Naive B cell (primary cell): ENCODE measurements at places on chromosomes 11 and 22.

- no peak for DNase-seq
Observed at GRCh38 chr11:83722392-83723119, 436.4 kb upstream of the CCDC90B start.

- no peak for DNase-seq
Observed at GRCh38 chr22:25930083-25930482, 188.1 kb downstream of the MYO18B start.

GRCh38 chr11:10590218-10590915 lies 21.9 kb upstream of the LYVE1 start:
- no peak for DNase-seq

DNA sequence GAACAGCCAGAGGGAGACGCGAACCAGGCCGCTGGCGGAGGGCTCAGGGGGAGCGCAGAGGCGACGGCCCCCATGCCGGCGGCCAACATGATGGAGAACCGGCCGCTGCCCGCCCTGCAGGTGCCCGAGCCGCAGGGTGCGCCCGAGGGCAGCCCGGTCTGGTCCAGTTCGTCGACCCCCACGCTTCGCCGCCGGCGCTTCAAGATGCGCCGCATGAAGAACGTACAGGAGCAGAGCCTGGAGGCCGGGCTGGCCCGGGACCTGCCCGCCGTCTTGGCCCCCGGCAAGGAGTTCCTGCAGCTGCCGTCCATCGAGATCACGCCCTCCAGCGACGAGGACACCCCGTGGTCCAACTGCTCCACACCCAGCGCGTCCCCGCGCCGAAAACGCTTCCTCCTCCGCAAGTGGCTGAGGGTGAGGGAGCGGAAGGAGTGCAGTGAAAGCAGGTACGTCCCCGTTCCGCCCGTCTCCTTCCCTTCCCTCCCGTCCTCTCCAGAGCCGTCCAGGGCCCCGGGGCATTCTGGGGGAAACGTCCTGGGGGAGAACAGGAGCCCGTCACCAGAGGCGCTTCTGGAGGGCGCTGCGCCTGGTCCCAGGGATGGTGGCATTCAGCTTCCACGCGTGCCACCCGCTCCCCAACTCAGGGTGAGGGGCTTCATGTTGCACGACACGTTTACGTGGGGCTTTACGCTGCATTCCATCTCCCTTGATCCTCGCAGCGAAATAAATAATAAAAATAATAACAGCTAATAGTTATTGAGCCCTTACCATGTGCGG lies 840 bp downstream of the GRAMD1B start:
- DNase-seq, result peak; percentile 7

GRCh38 chr11:15228331-15228849 lies 113.7 kb downstream of the INSC start:
- no peak for DNase-seq

GRCh38 chr22:38987171-38987895 lies 5.2 kb downstream of the APOBEC3B start:
- DNase-seq, result no peak

DNA sequence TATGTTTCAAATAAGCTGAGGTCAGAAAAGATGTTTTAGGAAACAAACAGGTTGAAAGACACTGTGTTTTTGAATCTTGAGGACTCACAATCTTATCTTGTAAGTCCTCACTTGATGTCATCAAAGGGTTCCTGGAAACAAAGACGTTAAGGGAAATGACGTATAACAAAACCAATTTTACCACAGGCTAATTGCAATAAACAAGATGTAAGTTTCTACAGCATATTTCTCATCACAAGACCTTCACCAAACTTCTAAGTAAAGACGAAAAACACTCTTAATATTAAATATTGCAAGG lies 433.5 kb upstream of the FAT3 start:
- DNase-seq, result no peak

DNA sequence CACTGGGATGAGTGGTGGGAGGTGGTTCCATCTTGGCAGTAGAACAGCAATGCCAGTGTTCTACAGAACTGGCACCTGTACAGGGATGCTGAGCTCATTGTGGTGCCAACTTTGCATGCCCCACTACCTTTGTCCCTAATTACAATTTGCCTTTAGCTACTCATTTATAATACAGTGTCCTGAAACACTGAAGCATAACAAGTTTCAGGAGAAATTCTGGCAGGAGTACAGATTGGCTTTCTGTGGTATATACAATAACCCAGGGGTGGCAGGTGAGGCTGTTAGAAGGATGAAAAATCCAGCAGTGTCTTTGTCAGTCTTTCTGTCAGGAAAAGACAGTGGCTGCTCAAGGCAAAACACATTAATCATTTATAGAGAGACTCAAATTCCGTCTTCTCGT lies 240.3 kb downstream of the FAM76B start:
- no peak for DNase-seq

DNA sequence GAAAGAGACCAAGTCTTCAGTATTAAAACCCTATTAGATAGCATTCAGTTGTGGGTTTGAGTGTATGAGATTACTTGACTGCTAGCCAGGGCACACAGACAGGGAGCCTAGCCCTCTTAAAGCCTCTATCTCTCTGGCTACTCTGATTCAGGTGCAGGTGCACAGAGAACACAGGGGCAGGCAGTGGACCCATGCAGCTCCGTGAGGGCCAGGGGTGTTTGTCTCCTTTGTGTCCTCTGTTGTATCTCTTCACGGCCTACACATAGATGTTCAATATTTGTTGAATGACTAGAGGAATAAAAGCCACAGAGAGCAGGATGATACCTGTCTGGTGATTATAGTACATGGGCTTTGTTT lies 21.5 kb upstream of the AIFM3 start:
- no peak for DNase-seq

DNA sequence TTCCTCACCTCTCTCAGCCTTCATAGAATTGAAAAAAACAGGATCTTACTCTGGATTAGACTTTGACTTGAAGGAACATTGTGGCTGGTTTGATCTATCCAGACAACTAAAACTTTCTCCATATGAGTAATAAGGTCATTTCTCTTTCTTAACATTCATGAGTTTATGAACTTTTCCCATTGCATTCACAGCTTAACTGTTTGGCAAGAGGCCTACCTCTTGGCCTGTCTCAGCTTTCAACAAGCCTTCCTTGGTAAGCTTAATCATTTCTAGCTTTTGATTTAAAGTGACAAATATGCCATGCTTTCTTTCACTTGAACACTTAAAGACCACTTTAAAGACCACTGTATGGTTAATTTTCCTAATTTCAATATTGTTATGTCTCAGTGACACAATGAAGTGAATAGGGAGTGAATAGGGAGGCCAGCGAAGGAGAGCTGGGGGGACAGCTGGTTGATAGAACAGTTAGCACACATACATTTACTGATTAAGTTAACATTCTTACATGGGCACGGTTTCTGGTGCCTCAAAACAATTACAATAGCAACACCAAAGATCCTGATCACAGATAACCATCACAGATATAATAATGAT lies 17.0 kb downstream of the IMMP1L start:
- DNase-seq, result no peak

DNA sequence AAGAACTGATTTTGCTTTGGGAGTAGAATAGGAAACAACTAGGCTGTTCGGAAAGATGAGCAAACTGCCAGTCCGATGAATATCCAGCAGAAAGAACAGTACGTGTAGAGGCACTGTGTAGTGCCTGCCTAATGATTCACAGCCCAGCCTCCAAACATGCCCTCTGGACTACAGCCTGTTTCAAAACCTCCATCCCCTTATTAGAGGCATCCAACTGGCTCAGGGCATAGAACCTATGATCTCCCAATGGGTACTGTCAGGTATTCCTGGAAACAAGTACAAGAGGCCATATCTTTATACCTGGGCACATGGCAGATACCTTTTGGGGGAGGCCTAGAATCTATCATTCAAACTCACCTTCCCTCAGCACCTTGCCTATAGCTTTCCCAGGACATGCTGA lies 4.9 kb downstream of the RRP8 start:
- no peak for DNase-seq

DNA sequence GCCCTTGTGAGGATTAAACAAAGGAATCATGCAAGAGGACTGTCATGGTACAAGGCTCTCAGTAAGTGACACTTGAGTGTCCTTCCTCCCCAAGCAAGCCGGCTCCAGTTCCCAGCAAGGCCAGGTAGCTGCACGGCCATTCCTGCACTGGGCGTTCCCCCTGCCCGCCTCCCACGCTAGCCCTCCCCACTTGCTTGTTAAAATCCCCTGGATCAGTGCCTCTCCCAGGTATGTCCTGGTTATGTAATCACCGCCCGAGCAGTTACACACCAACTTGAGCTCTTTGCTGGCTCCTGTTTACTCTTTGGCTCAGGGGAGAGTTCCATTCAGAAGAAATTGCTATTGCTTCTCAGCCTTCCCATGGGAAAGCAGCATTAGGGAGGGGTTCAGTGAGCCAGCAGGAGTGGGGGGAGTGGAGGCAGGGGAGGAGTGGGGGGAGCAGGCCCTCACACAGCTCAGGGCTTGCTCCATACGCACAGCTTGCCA lies 19.4 kb upstream of the MYEOV start:
- DNase-seq, result no peak

- no peak for DNase-seq
Observed at GRCh38 chr11:68929706-68930570, 26.2 kb downstream of the IGHMBP2 start.

- no peak for DNase-seq
Observed at GRCh38 chr11:65918211-65919140, at the start of gene C11orf68. Gene C11orf68, minus strand, starts transcription at chr11:65919062. Its CDS starts 31 bp downstream, at chr11:65919031.

DNA sequence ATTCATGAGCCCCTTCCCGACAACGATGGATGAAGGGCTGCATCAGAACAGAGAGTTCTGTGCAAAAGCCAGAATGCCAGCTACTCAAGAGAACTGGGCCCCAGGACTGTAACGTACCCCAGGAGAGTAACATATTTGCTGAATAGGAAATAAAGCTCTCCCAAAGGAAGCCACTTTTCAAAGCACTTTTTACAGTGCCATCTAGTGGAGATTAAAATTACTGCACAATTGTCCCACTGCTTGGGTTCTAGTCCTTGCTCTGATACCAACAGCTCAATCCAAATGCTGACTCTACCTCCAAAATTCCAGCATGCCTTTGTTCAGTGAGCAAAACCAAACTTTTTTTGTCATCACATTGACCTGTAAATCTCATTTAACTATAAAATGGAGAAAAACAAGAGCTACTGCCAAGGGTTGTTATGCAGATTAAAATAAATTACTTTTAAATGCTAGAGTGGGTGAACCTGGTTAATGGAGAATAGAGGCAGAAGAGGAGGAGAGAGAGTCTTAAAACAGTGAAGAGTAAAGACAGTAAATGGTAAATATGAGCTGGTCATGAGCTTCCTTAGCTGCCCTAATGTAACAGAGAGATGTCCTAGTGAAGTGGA lies 87.6 kb upstream of the FSHB start:
- peak; percentile 5 for DNase-seq

DNA sequence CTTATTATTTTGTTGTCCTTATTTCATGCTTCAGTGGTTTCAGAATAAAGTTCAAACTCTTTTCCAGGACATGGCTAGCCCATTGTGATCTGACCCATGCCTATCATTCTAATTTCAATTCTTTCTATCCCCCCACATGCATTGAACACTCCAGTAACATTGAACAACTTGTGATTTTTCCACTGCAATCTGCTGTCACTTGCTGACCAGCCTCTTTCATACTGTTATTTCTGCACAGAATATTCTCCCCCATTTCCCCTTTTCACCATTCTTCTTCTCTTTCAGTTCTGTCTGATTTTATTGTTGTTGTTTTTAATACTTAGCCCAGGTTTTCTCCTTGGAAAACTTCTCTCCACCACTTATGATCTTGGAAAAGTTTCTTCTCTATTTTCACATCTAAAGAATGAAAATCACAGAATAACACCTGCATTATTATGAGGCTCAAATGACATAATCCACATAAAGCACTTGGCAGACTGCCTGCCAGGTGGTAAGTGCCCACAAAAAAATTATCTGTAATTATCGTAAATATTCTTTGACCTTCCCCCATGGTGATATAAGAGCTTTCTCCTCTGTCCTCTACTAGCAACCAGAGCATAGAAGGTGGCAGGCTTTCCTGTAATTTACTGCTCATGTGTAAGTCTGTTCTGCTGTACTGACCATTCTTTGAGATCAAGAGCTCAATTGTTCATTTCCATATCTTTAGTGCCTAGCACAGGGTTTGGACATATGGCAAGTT lies 51.9 kb upstream of the EED start:
- no peak for DNase-seq

- no peak for DNase-seq
Observed at GRCh38 chr11:85718991-85719807, 33.2 kb upstream of the CCDC89 start.

DNA sequence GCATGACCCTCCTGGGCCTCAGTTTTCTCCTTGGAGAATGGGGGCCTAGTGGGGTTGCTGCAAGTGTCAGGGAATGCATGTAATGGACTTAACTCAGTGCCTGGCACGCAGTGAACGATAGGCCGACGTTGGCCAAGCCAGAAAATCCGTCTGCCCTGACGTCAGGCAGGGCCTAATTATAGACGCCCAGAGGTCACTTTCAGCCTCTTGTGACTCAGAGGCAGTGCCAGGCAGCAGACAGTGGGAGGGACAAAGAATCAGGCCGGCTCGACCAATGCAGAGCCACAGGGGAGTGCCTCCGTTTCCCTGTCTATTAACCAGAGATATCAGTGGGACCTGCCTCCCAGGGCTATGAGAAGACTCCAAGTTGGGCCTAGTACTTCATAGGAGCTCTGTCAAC lies 115.0 kb downstream of the MN1 start:
- no peak for DNase-seq
